ENCODE measurements at places on chromosomes 4 and X.

- DNase-seq, result no peak
Measured at GRCh38 chrX:153902385-153902784, 2.1 kb upstream of the AVPR2 start.

DNA sequence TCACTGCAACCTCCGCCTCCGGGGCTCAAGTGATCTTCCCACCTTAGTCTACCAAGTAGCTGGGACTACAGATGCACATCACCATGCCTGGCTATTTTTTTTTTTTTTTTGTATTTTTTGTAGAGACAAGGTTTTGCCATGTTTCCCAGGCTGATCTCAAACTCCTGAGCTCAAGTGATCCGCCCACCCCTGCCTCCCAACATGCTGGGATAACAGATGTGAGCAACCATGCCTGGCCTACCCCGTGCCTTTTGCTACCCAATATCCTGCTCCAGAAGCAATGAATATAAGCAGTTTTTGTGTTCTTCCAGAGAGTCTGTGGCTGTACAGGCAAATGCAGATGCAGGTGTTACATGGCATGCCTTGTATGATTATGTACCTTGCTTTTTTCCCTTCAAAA, 50.5 kb downstream of the TBC1D14 start:
- DNase-seq, result no peak

- DNase-seq, result peak; percentile 86
Measured at GRCh38 chrX:2325076-2325784, 175.5 kb downstream of the DHRSX start.

GRCh38 chr4:142874684-142875083, 28.6 kb upstream of the INPP4B start:
- no peak for DNase-seq

DNA sequence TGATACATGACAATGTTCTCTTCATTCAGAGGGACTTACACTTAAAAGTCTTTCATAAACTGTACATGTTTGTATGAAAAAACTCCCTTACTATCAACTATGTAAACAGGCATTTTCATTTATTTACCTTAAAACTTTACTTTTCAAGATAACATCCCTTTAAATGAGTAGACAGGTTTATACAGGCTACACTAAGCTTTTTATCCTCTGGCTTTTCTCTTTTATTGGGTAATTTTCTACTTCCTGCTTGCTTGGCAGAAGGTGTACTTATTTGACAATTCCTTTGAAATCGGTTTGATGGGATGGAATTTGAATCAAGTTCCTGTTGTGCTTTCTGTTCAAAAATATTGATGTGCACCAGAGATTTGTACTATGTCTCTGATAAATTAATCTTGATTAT, 81.4 kb downstream of the PTPN13 start:
- DNase-seq, result no peak

- DNase-seq, result no peak
Measured at GRCh38 chr4:5330339-5330989, 279.2 kb downstream of the STK32B start.

DNA sequence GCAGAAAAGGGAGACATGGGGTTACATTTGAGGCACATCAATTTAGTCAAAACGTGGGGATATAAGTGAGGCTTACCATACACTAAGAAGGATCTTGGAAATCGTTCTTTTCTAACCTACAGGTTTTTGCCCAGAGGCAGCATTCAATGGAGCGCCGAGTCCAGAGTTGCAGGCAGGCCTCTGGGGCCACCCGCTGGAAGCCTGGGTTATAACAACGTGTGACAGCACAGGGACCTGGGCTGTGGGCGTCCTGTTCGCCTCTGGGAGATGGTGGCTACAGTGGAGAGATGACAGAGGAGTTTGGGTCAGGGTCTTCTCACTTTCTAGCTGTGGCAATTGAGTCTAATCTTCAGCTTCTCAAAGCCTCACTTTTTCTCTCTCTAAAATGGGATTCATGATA, 53.9 kb downstream of the ENPP6 start:
- DNase-seq, result peak; percentile 32

DNA sequence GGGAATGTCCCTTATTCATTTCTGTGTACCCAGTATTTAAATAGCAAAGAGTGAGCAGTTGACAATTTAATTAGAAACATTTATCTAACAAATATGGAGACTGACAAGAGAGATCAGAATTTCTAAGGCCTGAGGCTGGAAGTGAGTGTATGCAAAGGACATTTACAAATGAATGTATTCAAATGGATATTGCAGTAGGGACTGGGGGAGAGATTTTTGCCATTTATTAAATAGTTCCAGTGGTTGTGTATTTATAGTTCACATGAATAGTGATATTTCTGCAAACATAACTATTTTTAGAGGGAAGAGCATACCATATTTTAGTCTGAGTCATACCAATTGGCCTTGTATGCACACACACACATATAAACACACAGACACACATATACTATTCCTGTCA, 592.4 kb downstream of the GLUD2 start:
- no peak for DNase-seq

GRCh38 chr4:8682725-8683124, 90.2 kb downstream of the CPZ start:
- DNase-seq, result no peak

GRCh38 chrX:118571836-118572235, 76.2 kb downstream of the DOCK11 start:
- DNase-seq, result no peak

- DNase-seq, result no peak
Measured at GRCh38 chr4:41512596-41512995, 25.4 kb upstream of the LIMCH1 start.

DNA sequence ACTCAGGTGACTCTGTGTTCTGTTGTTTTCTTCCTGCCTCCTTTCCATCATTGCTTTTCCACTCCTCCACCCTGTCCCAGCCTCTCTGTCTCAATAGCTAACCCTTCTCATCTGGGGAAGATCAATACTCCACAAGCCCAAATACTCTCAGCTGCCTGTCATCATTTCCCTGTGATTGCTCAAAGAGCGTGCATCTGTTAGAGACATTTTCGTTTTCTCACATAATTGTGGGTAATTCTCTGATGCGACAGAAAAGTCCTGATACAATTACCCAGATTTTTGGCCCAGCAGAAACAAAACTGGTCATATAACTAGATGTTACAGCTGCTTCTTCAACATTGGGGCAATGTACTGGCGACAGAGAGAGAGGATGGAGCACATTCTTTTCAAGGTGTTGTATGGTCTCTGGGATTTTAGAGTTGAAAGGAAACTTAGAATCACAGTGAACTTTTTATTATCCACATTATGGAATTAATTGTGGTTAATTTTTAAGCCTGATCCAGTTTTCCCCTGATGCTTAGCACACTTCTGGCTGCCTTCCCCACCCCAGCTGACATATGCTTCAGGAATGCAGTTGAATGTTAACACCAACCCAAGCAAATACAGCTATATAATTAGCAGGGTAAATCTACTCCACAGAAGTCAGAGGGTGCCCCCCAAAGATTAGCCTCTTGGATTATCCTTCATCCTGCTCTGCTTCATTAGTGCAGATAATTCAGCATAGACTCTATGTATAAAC, 171.4 kb upstream of the ANXA3 start:
- DNase-seq, result no peak

DNA sequence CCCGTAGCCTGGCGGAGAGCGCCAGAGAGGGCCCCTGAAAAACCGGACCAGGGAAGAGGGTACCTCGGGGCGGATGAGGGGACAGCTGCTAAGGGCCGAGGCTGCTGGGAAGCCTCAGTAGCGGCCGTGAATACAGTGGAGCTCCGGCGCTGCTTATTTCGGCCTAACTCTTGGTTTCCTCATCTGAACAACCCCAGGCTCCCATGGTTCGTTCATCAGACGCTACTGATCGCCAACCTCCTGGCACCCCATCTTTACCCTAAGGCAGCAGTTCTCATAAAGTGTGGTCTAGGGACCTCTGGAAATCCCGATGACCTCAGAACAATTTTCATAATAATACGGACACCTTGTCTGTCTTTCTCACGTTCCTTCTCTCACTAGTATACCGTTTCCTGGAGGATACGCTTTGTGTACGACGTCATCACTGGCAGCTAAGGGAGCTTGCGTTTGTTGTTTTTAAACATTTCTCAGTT, 645 bp upstream of the RAB28 start:
- DNase-seq, result peak; percentile 68

DNA sequence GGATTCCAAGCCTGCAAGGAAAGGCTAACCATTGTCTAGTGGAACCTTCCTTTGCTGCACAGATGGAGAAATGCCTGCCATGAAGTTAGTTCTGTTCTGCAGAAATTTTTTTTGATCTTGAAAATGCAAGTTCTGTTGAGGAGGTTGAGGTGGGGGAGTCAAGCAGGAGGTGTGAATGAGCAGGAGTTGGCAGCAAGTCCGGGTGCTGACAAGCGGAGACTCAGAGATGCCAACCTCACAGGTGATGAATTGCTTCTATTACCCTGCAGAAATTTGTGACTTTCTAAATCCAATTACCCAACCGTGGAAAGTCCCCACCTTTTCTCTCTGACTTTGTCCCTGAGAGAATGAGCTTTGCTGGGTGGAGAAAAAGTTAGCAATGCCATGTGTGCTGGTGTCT, 350.1 kb downstream of the DHRSX start:
- DNase-seq, result no peak

DNA sequence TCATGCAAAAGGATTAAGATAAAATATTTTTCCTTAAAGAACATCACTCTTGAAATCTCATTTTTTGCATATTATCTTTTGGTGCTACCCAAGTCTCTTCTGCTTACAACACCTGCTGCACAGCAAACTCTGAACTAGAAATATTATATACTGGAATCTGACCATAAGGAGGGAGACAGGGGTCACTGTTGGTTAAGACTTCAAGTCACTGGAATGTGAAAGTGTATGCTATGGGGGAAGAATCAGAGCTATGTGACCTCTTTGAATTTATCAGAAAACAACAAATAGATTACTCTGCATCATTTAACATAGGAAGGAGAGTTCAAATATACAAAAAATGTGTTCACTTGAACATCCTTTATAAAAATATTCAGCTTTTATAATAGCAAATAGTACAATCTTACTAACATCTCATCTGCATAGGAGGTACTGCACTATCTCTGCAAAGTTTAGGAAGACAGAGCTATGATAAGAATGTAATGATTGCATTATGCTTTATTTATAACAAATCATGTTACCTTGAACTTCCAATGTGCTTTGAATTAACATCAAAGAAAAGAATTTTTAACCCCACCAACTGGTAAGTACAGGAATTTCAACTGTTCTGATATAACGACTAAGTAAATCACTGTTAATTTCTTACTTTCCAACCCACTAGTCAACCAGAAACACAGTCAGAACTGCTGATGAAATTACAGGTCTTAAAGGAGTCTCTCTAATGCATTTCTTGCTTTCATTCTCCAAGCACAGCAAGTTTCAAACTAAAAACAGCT, 69.8 kb downstream of the ZNF827 start:
- peak; percentile 32 for DNase-seq
